ENCODE measurements at places on chromosomes 16 and 17. TPM values are rescaled to one million over a fixed set of nuclear protein-coding genes. Genes with fewer than 3 reads are reported as not detected.

The HYDIN gene
- total RNA-seq, result 7.0 TPM

The MYOCD gene
- total RNA-seq, result not detected

DNA sequence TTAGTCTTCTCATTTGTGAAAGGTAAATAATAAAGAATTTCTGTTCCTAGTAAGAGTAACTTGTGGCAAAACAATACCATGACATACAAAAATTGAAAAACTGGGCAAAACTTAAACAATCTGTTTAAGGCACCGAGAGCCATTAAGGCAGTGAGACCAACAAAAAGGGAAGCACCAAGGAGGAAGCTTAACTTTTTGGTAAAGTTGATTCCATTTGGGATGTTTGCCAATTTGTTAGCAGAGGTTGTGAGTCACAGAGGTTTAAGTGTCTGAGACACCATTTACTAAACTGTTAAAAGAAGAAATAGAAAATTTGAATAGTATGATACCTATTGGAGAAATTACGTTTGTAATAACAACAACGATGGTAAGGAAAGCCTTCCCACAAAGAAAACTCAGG, 4.9 kb downstream of the SLC35G3 start:
- H3K4me1 ChIP-seq, result no peaks in the 10 kb centered on the region
- peaks cover 10% of the 10 kb centered on the region for H3K36me3 ChIP-seq
- DNase-seq, result no peak
- peaks cover 2% of the 10 kb centered on the region for H3K27me3 ChIP-seq
- H3K27ac ChIP-seq, result no peak overlapping the region

- H3K4me1 ChIP-seq, result peaks cover 9% of the 10 kb centered on the region
- no peak for DNase-seq
- no peaks in the 10 kb centered on the region for H3K27me3 ChIP-seq
- H3K4me3 ChIP-seq, result no peak overlapping the region
Observed at GRCh38 chr16:78972006-78972405, 628.5 kb downstream of the MAF start.

GRCh38 chr17:13346996-13347762, 254.6 kb downstream of the HS3ST3A1 start:
- no peak for DNase-seq
- peaks cover 4% of the 10 kb centered on the region for H3K27me3 ChIP-seq
- peaks cover 9% of the 10 kb centered on the region for H3K4me1 ChIP-seq
- no peak overlapping the region for H3K4me3 ChIP-seq
- peaks cover 10% of the 10 kb centered on the region for H3K36me3 ChIP-seq
- no peak overlapping the region for H3K27ac ChIP-seq

DNA sequence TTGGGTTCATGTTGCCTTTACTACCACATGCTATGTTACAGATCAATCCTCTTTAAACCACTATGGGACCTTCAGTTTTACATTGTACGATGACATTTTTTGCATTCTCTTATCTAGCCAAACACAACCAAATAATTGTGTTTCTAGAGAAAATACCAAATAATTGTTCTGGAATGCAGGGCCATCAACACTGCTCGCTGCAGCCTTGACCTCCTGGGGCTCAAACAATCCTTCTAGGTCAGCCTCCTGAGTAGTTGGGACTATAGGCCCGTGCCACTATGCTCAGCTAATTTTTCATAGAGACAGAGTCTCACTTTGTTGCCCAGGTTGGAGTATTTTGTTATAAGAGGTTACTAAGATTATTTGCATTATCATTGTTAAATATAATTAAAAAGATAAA, 237.5 kb upstream of the PMFBP1 start:
- H3K4me1 ChIP-seq, result no peaks in the 10 kb centered on the region
- no peak for DNase-seq
- peaks cover 4% of the 10 kb centered on the region for H3K36me3 ChIP-seq
- H3K4me3 ChIP-seq, result no peak overlapping the region
- H3K27me3 ChIP-seq, result no peaks in the 10 kb centered on the region
- no peak overlapping the region for H3K27ac ChIP-seq

The ALDH3A1 gene
- total RNA-seq, result not detected

- no peak overlapping the region for H3K27ac ChIP-seq
- H3K4me3 ChIP-seq, result no peak overlapping the region
- H3K36me3 ChIP-seq, result no peaks in the 10 kb centered on the region
- peaks cover 7% of the 10 kb centered on the region for H3K4me1 ChIP-seq
- DNase-seq, result no peak
- H3K27me3 ChIP-seq, result peaks cover 6% of the 10 kb centered on the region
Observed at GRCh38 chr16:31134625-31135534, 647 bp downstream of the PRSS8 start.

DNA sequence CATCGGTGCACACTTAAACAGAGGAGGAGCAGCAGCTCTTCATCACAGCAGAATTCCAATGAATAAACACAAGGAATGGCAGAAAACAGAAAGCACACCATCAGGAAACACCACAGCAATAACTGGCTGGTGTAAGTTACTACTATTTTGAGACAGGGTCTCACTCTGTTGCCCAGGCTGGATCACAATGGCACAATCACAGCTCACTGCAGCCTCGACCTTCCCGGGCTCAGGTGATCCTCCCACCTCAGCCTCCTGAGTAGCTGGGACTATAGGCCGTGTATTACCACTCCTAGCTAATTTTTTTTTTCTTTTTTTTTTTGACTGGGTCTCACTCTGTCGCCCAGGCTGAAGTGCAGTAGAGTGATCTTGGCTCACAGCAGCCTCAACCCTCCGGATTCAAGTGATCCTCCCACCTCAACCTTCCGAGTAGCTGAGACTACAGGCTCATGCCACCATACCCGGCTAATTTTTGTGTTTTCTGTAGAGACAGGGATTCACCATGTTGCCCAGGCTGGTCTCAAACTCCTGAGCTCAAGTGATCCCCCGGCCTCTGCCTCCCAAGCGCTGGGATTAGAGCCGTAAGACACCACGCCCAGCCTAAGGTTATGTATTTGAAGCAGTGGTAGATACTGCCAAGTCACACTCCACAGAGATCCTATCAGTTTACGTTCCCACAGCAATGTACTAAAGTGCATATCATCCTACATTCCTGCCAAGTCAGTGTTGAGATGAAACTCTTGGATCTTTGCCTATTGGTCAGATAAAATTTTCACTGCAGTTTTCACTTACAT, 20.7 kb downstream of the TRAP1 start:
- H3K4me3 ChIP-seq, result peak overlapping the region; percentile 9
- no peaks in the 10 kb centered on the region for H3K36me3 ChIP-seq
- DNase-seq, result no peak
- H3K27ac ChIP-seq, result peak overlapping the region; percentile 93

- no peak overlapping the region for H3K4me3 ChIP-seq
- DNase-seq, result no peak
- H3K4me1 ChIP-seq, result peaks cover 1% of the 10 kb centered on the region
- H3K36me3 ChIP-seq, result no peaks in the 10 kb centered on the region
- H3K27me3 ChIP-seq, result peaks cover 3% of the 10 kb centered on the region
Observed at GRCh38 chr16:57305159-57305811, 20.8 kb upstream of the PLLP start.
